ENCODE measurements at places on chromosomes 16 and 17. TPM values are rescaled to one million over a fixed set of nuclear protein-coding genes. Genes with fewer than 3 reads are reported as not detected.
A peak's percentile ranks its signal among the peaks of the same experiment; 100 is the strongest.

CYB561 gene
- total RNA-seq: 6.1 TPM

DNAI2 gene
- 1.5 TPM for total RNA-seq

GJC1 gene
- not detected for total RNA-seq

ABAT gene
- total RNA-seq: 13.9 TPM

HEATR3 gene
- total RNA-seq: 28.7 TPM

POLG2 gene
- total RNA-seq: 49.3 TPM

GRCh38 chr16:54200161-54200534 is 86.4 kb downstream of the IRX3 start:
- DNase-seq: no peak

DNA sequence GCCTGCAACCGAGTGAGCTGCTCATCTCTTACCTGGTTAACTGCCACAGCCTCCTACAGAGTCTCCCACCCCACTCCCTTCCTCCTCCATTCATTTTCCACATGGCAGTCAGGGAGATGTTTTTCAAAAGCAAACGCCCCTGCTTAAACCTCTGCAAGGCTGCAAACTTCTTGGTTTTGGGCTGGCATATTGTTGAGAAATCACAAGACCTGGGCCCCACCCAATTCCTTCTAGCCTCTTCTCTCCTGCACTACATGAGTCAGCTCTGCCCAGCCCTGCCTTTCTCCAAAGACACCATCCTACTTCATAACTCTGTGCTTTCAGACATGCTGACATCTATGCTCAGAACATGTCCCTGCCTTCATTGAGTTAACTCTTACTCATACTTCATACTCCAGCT is 136.1 kb downstream of the SPACA3 start:
- no peak for DNase-seq

- DNase-seq: no peak
Observed at GRCh38 chr16:48350736-48351135, 34.5 kb downstream of the SIAH1 start.

DNA sequence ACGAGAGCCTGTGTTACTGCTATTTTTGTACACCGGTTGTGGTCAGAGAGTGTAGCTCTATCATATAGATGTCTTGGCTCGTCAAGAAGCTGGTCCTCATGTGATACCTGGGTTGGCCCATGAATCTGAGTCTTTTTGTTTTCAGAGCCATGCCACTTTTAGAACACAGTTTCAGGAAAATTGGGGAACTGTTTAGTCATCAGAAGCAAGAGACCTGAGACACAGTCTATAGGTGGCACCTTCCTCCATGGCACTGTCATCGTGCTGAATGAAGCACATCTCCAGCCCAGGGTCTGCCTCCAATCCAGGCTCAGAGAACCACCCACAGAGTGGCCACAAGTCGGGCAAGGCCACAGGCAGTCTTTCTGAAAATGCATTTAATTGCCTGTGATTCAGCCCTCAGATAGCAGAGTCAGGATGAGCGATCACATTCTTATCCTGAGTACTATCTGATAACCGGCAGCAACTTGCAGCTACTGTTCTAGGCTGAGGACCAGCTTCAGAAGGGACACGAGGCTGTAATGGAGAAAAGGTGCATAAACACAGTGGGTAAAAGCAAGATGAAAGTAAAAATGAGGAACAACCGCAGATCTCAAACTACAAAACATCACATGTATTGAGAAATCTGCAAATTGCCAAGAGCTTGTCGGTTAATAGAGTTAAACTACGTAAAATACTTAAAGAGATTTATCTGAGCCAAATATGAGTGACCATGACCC is 14.2 kb upstream of the HAPSTR1 start:
- DNase-seq: no peak

- peak; percentile 17 for DNase-seq
Observed at GRCh38 chr16:21159281-21159951, 942 bp downstream of the LDAF1 start.

GRCh38 chr16:47574091-47575054 is 113.2 kb downstream of the PHKB start:
- no peak for DNase-seq

DNA sequence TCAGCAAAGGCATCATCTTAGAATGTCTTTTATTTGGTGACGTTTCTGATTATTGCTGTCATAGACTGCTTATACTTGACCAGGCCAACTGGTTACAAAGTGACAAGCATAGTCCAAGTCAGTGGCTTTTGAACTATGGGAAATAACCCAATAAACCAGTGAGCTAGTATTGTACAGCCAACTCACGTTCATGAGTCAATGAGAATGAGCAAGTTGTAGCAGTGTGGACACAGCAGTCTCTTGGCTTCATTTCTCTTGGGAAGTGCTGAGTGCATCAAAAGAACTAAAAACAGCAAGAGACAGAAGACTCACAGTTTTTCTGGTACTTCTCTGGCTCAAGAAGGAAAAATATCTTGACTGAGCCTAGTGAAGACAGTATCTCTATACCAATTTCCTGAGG is 36.9 kb upstream of the CRISPLD2 start:
- DNase-seq: no peak

- no peak for DNase-seq
Observed at GRCh38 chr17:1590029-1590746, 27.6 kb upstream of the PITPNA start.

- DNase-seq: no peak
Observed at GRCh38 chr17:81002013-81002384, 10.4 kb downstream of the CHMP6 start.

DNA sequence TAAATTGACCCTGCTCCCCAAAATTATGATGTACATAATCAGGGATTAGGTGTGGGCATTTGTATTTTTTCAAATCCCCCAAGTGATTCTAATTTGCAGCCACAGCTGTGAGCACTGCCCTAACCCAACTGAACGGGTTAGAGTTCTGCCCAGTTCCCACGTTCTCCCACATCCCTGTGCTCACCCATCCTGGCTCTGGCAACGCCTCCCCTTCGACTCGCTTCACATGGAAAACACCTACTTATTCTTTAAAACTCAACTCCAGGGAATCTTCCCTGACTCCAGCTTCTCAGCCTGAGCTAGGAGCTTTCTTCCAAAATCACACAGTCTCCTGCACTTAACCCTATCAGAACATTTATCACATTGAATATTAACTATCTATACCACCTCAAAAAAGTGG is 17.6 kb upstream of the C16orf82 start:
- DNase-seq: no peak

DNA sequence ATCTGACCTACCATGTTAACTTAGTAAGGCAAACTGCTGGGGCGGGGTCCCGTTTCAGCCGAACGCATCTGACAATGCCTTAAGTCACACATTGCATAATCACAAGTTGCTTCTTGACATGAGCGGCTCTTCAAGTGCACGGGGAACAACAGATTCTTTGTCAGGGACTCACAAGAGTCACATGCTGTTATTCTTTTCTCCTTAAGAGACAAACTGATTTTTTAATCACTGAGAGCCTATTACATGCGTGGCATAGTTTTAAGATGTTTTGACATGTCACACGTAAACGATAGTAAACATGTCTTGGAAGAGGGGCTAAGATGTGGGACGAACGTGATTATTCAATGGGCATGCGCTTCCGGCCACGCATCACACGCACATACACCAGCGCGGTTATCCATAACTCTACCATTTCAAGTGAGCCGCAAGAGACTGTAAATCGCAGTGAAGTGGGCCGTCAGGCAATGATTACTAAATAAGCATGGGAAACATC is 63.4 kb downstream of the ADCY9 start:
- no peak for DNase-seq

DNA sequence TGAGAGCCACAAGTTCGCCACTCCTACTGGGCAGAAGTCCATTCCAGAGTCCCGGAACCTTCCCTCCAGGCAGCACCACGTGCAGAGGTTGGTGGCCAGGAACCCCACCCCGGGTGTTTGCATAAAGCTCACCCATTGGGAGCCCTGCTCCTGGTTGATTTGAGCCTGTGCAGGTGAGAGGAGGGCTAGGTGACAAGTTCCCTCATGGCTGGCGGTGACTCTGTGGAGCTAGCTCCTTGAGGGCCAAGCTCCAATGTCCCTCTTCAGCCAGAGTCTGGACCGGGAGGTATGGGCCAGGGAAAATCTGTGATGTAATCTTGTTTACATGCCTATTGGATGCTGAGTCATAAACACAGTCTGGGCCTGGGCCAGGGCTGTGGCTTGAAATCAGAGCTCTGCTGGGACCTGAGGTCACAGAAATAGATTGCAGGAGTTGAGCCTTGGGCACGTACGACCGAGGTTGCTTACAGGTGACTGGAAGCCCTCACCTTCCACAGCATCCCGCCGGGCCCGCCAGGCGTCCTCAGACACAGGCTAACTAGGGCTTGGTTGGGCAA is 118.9 kb downstream of the AATF start:
- DNase-seq: no peak

GRCh38 chr16:71352466-71352865 is 6.1 kb upstream of the CALB2 start:
- no peak for DNase-seq

DNA sequence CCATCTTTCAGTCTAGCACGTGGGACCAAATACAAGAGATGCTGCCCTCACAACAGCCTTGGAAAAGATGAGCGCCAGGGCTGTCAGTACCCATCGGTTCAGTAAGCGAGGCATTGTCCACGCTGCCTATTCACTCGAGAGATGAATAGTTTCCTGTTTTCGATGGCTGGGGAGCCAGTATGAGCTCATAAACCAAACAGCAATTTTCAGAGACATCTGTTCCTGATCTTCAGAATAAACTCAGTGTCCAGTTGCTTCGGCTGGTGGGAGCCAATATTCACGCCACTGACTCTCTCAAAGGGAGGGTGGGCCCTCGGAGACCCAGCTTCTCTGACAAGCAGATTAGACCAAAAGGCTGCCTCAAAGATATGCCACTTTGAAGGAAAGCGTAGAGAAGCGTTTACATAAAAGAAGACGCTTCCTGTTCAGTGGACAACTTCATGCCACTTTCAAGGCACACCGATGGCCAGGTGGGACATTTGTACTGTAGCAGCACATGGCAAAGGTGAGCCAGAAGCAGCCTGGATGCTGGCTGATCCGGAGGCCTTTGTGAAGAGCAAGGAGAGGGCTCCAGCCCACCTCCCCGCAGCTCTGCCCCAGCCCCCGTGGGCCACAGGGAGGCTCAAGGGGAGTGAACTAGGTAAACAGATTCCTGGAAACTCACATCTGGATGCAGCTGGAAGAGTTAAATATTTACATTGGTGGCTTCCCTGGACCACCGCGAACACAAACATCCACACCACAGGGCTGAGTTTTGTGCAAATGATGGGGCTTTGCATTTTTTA is 6.0 kb downstream of the TIMM22 start:
- no peak for DNase-seq

GRCh38 chr16:83994703-83995102 is 26.7 kb downstream of the NECAB2 start:
- no peak for DNase-seq

DNA sequence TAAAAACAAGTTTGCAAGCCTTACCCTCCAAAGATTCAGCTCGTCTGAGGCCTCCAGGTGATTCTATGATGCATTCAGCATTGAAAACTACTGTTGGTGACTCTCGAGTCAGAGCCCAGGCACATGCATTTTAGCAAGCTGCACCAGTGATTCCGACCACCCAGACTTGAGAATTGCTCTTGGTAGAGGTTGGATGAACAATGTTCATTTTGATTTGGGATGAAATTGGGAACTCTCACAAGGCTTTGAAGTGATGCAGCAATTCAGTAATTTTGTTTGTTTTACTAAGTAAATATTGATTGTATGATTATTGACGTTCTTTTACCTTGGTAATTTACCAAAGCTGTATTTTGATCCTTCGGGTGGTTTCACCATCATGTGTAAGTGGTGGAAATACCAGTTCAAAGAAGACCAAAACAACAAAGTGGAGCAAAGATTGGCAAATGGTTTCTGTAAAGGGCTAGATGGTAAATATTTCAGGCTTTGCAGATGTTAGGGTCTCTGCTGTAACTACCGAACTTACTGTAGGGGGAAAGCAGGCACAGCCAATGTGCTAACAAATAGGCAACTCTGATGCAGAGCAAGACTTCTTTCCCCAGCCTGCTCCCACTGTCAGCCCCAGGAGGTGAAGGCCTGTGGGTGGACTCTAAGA is 11.8 kb downstream of the ALDH3A2 start:
- DNase-seq: no peak

DNA sequence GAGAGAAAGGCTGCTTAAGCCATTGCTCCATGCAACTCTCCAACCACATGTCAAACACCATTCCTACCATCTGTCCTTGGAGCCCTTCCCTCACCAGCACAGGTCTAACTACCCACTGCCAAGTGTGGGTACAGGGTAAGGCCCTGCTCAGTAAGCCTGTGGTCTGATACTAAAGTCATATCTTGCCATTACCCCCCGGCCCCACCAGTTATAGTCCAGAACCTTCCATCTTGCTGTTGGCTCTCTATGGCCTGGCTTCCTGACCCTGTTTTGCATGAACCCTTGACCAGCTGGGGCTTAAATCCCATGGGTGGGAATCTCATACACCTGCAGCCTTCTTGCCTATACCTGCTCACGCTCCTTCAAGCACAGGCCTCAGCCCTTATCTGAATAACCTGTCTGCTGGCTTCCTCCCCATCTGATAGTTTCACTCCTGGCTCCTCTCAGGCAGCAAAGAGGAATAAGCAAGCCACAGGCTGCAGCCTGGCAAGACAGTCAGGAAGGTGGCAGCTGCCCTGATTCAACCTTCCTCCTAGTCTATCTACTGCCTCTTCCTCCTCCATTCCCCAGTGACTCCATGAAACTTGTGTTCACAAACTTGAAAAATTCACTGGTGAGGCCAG is 64.1 kb downstream of the ZFHX3 start:
- DNase-seq: no peak

Measured in CD4-positive, CD25-positive, alpha-beta regulatory T cell (primary cell).